ENCODE measurements at places on chromosomes 2 and 18.

DNA sequence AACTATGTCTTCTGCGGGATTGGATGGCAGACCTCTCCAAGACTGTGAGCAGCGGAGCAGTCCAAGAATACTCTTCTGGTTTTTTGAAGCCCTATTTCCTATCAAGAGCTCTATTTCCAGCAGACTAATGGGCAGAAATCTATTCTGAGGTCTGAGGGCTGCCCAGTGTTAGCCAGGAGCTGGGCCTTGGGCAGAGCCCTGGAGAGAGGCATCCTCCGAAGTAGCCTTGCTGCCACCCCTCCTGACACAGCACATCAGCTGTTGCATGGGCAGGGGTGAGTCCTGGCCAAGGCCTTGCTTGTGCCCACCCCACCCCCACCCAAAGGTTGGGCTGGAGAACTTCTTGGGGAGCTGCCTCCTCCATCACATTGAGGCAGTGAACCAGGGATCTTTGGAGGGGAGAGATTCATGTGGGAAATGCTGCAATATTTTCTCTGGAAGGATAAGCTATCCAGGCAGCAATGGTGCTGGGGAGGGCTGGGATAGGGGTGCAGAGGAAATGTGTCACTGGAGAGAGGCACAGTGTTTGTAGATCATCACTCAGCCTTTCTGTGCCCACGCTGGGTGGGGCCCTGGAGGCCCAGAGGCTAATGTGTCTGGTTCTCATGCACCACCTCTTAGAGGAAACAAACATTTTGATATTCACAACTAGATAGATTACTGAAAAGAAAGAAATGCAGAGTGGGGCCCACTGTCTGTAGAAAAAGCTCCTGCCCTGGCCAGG, 104.7 kb downstream of the VSNL1 start:
- no peak for DNase-seq

DNA sequence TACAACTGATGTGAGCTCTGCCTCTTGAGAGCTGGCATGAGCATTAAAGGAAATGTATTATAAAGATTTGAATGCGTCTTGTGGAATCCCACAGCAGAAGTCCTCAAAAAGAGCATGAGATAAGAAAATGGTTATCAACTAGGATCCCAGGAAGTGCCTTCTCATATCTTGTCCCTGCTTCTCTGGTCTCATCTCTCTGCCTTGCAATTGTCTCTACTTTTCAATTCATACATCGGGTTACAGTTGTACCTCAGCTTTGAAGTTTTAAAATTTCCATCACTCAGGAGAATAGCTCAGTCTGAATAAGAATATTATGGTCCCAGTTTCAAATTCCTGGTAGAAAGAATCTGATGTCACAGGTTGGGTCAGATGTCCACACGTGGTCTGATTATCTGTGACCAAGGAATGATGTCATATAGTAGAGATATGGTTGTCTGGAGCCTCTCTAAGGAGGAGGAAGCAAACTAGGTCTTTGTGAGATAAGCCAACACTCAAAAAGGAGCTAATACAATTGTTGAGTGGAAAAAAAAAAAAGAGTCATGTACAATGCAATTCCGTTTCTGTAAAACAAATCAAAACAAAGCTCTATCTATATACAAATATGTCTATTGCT, 21.7 kb upstream of the CCDC88A start:
- no peak for DNase-seq

DNA sequence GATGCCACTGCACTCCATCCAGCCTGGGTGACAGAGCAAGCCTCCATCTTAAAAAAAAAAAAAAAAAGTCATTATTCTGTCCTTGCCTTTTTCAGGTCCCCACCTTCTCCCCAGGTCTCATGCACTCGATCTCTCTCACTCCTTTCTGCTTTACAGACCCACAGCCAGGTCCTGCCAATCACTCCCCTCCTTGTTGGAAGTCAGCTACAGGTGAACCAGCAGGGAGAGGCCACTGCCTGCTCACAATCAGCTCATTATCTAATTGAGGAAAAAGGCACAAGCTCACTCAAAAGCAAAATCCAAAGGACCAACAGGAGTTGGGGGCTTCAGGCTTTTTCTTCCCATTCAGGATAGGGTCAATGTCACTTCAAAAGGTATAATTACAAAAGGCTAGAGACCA, 2.0 kb downstream of the WDFY1 start:
- no peak for DNase-seq

GRCh38 chr2:183126635-183127034, 2.4 kb downstream of the NUP35 start:
- no peak for DNase-seq

- DNase-seq, result no peak
These were observed 256.0 kb downstream of the EIPR1 start for GRCh38 chr2:3121601-3122000.

GRCh38 chr2:239200646-239201530, 199.9 kb downstream of the HDAC4 start:
- DNase-seq, result no peak

DNA sequence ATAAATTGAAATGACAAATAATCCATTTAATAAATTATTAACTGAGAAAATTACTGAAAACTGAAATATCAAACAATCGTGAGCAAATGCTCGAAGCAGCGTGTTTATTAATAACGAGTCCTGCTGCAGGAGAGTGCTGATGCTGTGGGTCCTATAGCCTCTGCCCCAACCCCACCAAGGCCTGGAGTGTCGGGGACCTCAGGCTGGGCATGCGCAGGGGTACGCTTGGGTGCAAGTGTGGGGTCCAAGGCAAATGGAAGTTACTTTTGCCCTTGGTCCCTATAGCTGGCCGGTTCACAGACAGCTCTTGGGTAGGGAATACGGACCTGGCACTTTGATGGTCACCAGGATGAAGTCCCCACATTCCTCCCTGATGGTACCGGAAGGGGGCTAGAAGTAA, 43.3 kb upstream of the CELF4 start:
- no peak for DNase-seq

GRCh38 chr2:173496746-173497145, 142.1 kb downstream of the CDCA7 start:
- no peak for DNase-seq

DNA sequence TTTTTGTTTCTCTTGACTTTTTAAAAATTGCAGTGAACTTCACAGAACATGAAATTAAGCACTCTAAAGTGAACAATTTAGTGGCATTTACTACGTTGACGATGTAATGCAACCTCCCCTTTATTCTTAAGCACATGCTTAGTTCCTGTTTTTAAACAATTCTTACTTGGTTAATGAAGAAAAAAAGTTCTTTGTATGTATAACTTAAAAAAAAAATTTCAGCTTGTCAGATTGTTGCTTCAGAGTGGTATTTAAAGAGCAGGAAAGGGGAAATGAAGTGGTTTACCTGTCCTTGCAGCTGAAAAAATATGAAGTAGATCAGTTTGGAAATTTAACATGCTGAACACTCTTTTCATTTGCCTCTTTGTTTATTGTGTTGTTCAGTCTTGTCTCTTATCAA, 95.7 kb upstream of the RASGRP3 start:
- no peak for DNase-seq

DNA sequence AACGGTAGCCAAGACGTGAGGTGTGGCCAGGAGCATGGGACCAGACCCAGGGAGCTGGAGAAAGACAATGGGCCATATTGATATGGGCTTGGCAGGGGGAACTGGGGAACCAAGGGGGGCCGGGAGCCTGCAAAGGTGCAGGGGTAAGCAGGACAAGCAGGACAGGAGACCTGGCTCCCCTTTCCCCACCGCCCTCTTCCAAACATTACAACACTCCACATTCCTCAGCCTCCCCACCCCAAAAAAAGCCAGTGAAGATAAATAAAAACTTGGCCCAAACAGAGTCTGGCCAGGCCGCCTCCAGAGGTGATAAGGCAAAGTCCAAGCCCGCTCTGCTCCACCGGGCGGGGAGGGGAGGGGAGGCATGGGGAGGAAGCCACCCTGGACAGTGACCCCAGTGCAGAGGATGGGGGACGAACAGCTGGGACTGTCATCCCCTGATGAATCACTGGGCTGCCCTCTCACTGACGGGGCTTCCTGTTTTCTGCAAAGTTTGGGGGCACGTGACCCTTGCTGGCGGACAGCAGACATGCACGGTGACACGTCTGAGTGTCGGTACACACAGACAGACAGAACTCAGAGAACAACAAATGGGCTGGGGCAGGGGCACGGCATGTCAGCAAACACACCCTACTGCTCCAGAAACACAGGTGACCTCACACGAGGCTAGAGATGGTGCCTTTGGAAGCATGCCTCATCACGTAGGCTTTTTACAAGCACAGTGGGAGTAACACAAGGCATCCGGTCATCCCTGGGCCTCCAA, 100.2 kb downstream of the TNS1 start:
- no peak for DNase-seq
